HCT116 (cell line): ENCODE measurements at places on chromosomes 13 and 19. TPM values are rescaled to one million over a fixed set of nuclear protein-coding genes. Genes with fewer than 3 reads are reported as not detected.

Gene EFNA2
- 12.2 TPM for total RNA-seq

Gene SIAH3
- not detected for total RNA-seq

Gene SYNE4
- total RNA-seq, result 27.9 TPM

Gene IGSF23
- total RNA-seq, result not detected

Gene KLF1
- not detected for total RNA-seq

Gene KASH5
- not detected for total RNA-seq

Gene FUT1
- 14.1 TPM for total RNA-seq

Gene JAK3
- total RNA-seq, result 5.7 TPM

Gene IL17D
- total RNA-seq, result 0.25 TPM

Gene DCT
- 0.12 TPM for total RNA-seq

Gene KLK14
- 0.76 TPM for total RNA-seq

Gene LRRC63
- total RNA-seq, result not detected

Gene NAT14
- total RNA-seq, result 55.3 TPM

Gene RFC3
- 38.2 TPM for total RNA-seq

Gene CBARP
- 23.8 TPM for total RNA-seq

Gene ARGLU1
- total RNA-seq, result 57.8 TPM

Gene FOXO1
- total RNA-seq, result 12.2 TPM
